Stimulated activated CD4-positive, alpha-beta T cell treated with anti-CD3 and anti-CD28 coated beads, Interleukin-12 subunit alpha, Interleukin-12 subunit beta, amount 100 ng/mL, for 4 hours (primary cell): ENCODE measurements at places on chromosomes 5 and 9.

GRCh38 chr5:181087309-181087708, 43.7 kb downstream of the OR2V1 start:
- DNase-seq: no peak

DNA sequence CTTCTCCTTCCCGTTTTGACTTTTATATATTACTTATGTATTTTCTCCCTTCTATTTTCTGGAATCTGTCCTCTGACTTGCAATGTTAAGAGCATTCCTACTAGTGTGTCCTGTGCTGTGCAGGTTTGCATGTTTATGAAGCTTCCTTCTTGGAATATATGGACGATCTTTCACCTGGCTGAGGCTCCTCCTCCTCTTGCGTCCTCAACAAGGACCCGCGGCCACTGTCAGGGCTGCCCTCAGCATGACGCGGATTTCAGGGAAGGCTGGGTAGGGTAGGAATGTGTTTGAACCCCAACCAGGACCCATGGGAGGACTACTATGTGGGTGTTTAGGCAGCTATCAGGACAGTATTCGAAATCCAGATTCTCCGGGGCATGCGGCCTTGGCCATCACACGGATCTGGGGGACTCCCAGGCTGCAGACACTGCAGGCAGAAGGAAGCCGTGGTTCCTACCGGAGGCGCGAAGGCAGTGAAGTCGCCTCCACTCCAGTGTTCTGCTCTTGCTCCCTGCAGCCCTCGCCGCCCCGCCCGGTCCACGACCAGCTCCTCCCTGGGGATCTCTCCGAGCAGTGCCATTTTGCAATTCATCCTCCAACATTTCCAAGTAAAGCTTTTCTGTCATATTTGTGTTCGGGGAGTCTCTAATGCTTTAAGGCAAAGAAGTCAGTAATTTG, 37.0 kb upstream of the OSMR start:
- no peak for DNase-seq

GRCh38 chr9:123044586-123044985, 11.1 kb downstream of the GPR21 start:
- DNase-seq: no peak

GRCh38 chr5:54659700-54660131, 142.2 kb downstream of the SNX18 start:
- no peak for DNase-seq

GRCh38 chr9:120257483-120257882, 322.5 kb downstream of the CDK5RAP2 start:
- no peak for DNase-seq

GRCh38 chr9:122217640-122218039, 11.1 kb downstream of the LHX6 start:
- DNase-seq: no peak

- DNase-seq: no peak
Measured at GRCh38 chr9:133225171-133226011, 16.3 kb upstream of the OBP2B start.

DNA sequence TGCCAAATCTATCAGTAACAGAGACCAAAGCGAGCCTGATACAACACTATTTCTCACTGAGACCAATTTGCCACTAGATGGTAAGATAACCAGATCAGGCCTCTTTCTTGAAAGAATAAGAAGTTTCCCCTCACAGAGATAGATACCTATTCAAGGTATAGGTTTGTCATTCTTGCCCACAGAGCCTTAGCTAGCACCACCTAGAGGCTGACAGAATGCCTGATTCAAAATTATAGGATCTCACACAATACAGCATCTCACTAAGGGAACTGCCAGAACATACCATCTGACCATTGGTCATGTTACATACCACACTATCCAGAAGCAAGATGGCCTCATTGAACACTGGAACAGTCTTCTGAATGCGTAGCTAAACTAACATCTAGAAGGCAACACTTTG, 166.6 kb upstream of the HCN1 start:
- no peak for DNase-seq

DNA sequence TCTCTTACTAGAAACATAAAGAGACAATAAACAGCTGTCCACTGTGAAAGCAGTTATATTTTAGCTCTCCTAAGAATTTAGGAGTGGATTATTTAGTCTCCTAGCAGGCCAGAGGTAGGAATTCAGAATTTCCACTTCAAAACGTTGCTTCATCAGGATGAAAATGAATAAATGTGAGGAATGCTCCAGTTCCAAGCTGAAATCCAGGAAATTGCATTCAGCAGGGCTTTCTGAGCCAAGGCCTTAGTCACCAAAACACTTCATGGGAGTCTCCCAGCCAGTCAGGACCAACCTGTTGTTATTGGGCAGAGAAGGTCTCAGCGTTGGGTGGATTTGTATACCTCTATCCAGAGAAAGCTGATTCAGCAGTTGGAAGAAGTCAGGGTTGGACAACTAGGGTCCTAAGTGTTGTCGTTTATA, 1040.3 kb downstream of the TLE1 start:
- DNase-seq: no peak

- DNase-seq: no peak
Measured at GRCh38 chr5:140131967-140132409, 6.3 kb downstream of the IGIP start.

GRCh38 chr9:108104991-108105390, 615.4 kb upstream of the KLF4 start:
- DNase-seq: no peak

- DNase-seq: no peak
Measured at GRCh38 chr9:92325991-92326500, 293 bp downstream of the CENPP start.

DNA sequence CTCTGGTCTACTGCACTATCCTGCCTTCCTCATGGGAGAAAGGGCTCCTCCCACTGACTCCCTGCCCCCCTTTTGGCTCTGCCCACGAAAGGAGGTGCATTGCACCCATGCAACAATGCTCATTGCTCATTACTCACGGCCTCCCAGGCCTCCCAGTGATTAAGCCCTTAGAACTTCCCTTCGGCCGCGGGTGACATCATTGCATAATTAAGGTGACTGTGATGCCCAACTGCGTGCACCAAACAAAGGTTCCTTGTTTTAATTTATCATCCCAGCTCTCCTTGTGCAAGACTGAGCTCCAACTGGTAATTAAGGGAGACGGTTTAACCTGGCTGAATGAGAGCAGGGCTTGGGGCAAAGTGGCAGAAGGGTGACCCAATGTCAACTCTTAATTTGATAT, 180.4 kb downstream of the GAS1 start:
- no peak for DNase-seq

DNA sequence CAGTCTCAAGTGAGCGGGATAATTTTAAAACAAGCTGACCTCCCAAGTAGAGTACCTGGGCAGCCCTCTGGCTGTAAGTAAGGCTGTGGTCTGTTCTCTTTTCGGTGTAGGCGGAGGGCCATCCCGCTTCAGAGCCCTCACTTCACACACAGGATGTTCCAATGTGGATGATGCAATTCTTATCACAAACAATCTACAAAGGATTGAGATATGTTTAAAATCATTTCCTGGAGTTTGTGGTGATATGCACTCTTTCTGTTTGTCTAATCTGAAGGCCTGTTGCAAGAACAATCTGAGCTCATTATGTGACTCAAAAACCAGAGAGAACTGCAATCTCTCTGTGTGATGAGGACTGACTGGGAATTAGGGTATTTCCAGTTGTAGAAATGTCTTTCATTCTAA, 42.5 kb downstream of the ITGA2 start:
- DNase-seq: no peak

- DNase-seq: no peak
Measured at GRCh38 chr9:83934569-83935275, 13.5 kb upstream of the KIF27 start.

DNA sequence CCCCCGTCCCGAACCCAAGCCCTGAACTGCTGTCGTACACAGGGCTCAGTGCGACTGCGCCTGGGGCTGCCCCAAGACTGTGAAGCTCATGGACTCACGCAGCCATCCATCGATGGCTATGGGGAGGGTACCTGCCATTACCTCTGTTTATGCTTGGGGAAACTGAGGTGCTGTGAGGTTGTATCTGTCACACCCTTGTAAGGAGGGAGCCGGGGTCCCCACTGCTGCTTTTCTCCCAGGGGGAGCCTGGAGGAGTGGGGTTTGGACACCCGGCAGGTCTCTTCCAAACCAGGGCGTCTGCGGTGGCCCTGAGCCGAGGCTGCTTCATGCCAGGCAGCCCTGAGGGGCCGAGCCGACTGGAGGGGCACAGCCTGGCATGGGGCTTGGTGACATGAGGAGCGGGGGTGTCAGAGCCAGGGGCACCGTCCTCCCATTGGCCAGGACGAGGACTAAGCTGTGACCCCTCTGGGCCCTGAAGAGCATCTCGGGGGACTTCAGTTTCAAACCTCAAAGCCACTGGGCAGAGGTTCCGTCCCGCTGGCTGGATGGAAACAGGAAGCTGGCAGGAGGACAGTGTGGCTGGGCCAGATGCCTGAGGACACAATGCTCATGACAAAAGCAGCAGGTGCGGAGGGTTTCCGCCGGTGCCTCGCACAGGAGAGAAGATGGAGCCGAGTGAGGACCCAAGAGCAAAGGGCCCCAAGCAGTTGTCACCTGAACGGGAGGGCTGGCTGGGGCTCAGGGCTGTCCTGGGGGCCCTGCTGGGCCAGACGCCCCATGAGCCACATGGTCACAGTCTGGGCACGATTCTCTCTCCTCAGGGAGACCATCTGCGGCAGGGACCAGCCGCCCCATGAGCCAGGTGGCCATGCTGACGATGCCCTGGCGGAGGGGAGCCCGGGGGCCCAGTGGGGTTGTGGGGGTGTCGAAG, 54.4 kb upstream of the EXOC3 start:
- no peak for DNase-seq

DNA sequence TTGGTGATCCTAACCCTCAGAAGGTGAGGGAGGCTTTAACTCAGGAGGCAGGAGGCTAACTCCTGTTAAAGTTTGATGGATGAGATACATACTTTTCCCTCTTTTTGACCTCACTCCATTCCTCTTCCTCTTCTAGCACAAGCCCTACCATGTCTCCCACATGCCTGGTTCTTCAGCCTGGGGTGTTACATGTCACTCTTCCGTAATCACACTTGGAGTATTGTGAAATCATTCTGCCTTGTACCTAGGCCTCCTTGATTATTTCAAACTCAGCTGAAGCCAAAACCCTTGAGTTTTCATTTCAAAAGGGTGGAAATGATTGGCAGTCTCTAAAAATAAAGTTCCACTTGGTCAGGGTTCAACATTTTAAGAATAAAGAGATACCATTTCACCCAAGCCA, 1.8 kb downstream of the PLAC8L1 start:
- DNase-seq: no peak

- no peak for DNase-seq
Measured at GRCh38 chr9:69140123-69140735, 33.8 kb upstream of the TJP2 start.
